Nasal cavity respiratory epithelium epithelial cell of viscerocranial mucosa (primary cell): ENCODE measurements at places on chromosomes 4 and X. TPM values are rescaled to one million over a fixed set of nuclear protein-coding genes. Genes with fewer than 3 reads are reported as not detected.

FAM199X gene
- total RNA-seq, result 33.8 and 38.3 TPM in 2 replicates

PHEX gene
- 1.7 and 3.4 TPM in 2 replicates for total RNA-seq

STX18 gene
- 16.4 and 20.0 TPM in 2 replicates for total RNA-seq

PRSS12 gene
- total RNA-seq, result 28.4 and 31.1 TPM in 2 replicates

TIGD4 gene
- total RNA-seq, result under 0.01 and 0.28 TPM in 2 replicates

DIPK2B gene
- total RNA-seq, result not detected in 2 replicates

SOD3 gene
- total RNA-seq, result 0.21 TPM in 1 of 2 replicates, not detected in the other

PAGE2B gene
- total RNA-seq, result not detected in 2 replicates

FRG2 gene
- total RNA-seq, result not detected in 2 replicates

SSR4 gene
- total RNA-seq, result 71.8 and 132 TPM in 2 replicates

USP17L22 gene
- total RNA-seq, result not detected in 2 replicates

PAGE1 gene
- not detected in 2 replicates for total RNA-seq

ADH1A gene
- not detected in 2 replicates for total RNA-seq

RADX gene
- total RNA-seq, result 2.7 and 3.0 TPM in 2 replicates

RBMXL3 gene
- not detected in 2 replicates for total RNA-seq

MAGEA2B gene
- total RNA-seq, result not detected in 2 replicates

MAGEA11 gene
- total RNA-seq, result not detected in 2 replicates

DOK7 gene
- total RNA-seq, result 2.1 and 2.7 TPM in 2 replicates

RAB41 gene
- not detected in 2 replicates for total RNA-seq

NFKB1 gene
- total RNA-seq, result 29.4 and 58.9 TPM in 2 replicates

P2RY4 gene
- 0.07 TPM in 1 of 2 replicates, not detected in the other for total RNA-seq

FNIP2 gene
- 15.4 and 54.2 TPM in 2 replicates for total RNA-seq

ANKRD50 gene
- total RNA-seq, result 44.1 and 46.6 TPM in 2 replicates

STATH gene
- not detected in 2 replicates for total RNA-seq

C1GALT1C1 gene
- 15.4 and 18.8 TPM in 2 replicates for total RNA-seq

BMP3 gene
- under 0.01 and 0.36 TPM in 2 replicates for total RNA-seq

ASB9 gene
- total RNA-seq, result 0.43 TPM in 1 of 2 replicates, not detected in the other

PCYT1B gene
- total RNA-seq, result 0.21 and 0.34 TPM in 2 replicates

SMR3B gene
- total RNA-seq, result not detected in 2 replicates

PLP1 gene
- not detected in 2 replicates for total RNA-seq

HERC5 gene
- 1.1 and 2.4 TPM in 2 replicates for total RNA-seq

DCHS2 gene
- total RNA-seq, result under 0.01 and 0.07 TPM in 2 replicates

EPHA5 gene
- total RNA-seq, result under 0.01 TPM in 1 of 2 replicates, not detected in the other

ZNF141 gene
- total RNA-seq, result 5.1 and 10.5 TPM in 2 replicates

HTRA3 gene
- total RNA-seq, result 0.14 TPM in 1 of 2 replicates, not detected in the other

SRPX2 gene
- 6.8 and 23.5 TPM in 2 replicates for total RNA-seq

NKX3-2 gene
- total RNA-seq, result under 0.01 TPM in 1 of 2 replicates, not detected in the other

CWH43 gene
- total RNA-seq, result 10.0 and 39.3 TPM in 2 replicates

FAM149A gene
- total RNA-seq, result under 0.01 and 1.7 TPM in 2 replicates

SMS gene
- total RNA-seq, result 173 and 188 TPM in 2 replicates

RNF212 gene
- total RNA-seq, result 0.68 and 0.71 TPM in 2 replicates

THAP9 gene
- total RNA-seq, result 5.5 and 5.6 TPM in 2 replicates

ASB12 gene
- total RNA-seq, result not detected in 2 replicates

GYPE gene
- not detected in 2 replicates for total RNA-seq

SLC16A2 gene
- 2.1 and 5.3 TPM in 2 replicates for total RNA-seq

TFE3 gene
- 17.4 and 37.9 TPM in 2 replicates for total RNA-seq

GSX2 gene
- not detected in 2 replicates for total RNA-seq

MAOA gene
- 68.0 and 140 TPM in 2 replicates for total RNA-seq

TSR2 gene
- total RNA-seq, result 12.6 and 15.2 TPM in 2 replicates

IGFBP7 gene
- 88.5 and 170 TPM in 2 replicates for total RNA-seq

PPP3CA gene
- total RNA-seq, result 68.4 and 92.8 TPM in 2 replicates

UGT2B10 gene
- total RNA-seq, result not detected in 2 replicates

HS6ST2 gene
- 8.5 and 14.0 TPM in 2 replicates for total RNA-seq
